Tibial artery (tissue), 4 donors: ENCODE measurements at places on chromosomes 12 and 14.

DNA sequence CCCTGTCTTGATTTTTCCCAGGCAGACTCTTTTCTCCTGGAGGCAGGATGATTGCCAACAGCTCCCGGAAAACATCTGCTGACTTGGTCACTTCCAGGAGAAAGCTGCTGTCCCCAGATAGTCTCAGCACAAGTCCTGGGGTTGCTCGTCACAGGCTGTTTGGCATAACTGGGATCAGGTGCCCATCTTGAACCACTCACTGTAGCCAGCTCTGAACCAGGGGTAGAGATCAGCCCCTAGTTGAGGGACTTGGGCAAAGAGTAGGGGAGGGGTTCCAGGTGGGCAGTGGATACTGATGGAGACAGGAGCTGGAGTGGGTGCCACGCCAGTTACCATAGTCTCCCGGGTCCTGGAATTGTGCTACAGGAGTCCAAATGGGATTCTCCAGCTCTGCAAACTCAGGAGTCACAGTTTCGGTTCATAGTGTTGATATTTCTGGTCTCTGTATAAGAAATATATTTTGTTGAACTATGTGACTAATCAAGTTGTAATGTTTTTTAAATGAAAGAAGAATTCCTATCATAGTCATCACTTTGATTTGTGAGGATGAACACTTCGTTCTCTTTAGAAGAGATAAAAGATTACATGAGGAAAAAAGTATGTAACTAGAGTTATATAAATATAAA is 1154.5 kb downstream of the AACS start:
- H3K4me1 ChIP-seq: no peaks in the 10 kb centered on the region
- H3K27ac ChIP-seq: no peak overlapping the region
- H3K4me3 ChIP-seq: no peak overlapping the region

DNA sequence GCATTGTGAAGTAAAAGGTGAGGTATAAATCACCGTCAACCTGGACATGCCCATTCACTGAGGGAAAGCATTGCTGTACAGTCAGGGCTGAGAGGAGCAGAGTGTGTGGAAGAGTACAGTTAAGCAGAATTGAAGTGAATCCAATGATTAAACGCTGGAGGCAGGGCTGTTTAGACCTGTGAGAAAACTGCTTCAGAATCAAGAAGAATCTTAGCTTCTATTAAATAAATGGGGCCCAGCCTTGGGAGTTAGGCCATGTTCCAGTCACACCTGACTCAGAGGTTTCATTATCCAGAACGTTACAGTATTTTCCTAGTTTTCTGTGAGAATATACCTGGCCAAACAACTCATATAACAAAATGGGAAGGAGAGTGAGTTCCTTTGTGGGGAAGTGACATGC is 86.9 kb downstream of the ATP23 start:
- no peak overlapping the region for H3K4me3 ChIP-seq
- no peak overlapping the region for H3K27ac ChIP-seq
- H3K4me1 ChIP-seq: no peaks in the 10 kb centered on the region

GRCh38 chr14:36683083-36683724 is 21.5 kb downstream of the PAX9 start:
- no peaks in the 10 kb centered on the region for H3K36me3 ChIP-seq
- no peaks in the 10 kb centered on the region for H3K4me1 ChIP-seq
- no peak overlapping the region for H3K27ac ChIP-seq
- H3K4me3 ChIP-seq: no peak overlapping the region
- H3K27me3 ChIP-seq: peaks cover 3% of the 10 kb centered on the region

DNA sequence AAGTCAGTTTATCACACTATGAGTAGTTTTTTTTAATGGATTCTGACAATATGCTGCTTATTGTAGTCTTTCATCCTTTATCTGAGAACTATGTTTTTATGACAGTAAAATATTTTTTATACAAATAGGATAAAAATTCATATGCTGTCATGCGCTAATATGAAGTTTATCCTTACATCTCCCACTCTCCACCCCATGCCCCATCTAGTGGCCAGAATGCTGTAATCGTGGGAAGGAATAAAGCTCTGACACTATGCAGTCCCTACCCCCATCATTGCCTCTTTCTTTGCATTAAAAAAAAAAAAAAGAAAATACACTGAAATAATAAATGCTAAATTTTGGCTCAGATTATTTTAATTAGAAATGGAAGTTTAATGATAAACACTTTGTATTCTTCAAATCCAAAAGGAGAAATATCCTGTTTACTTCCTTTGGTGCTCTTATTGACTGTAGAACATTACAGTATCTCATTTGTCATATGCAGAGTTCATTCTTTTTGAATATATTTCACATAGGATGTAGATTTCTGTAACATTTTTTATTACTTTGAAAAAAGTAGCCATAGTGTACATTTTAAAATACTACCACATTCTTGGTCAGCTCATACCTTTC is 145.9 kb upstream of the SLCO1C1 start:
- no peaks in the 10 kb centered on the region for H3K36me3 ChIP-seq
- H3K27ac ChIP-seq: peak overlapping the region; percentile 48
- H3K4me3 ChIP-seq: no peak overlapping the region
- peak; percentile 41 for DNase-seq
- peaks cover 23% of the 10 kb centered on the region for H3K4me1 ChIP-seq
- H3K27me3 ChIP-seq: no peaks in the 10 kb centered on the region

- no peaks in the 10 kb centered on the region for H3K36me3 ChIP-seq
- no peak for DNase-seq
- no peaks in the 10 kb centered on the region for H3K27me3 ChIP-seq
- H3K4me1 ChIP-seq: peaks cover 12% of the 10 kb centered on the region
- peak overlapping the region; percentile 71 for H3K27ac ChIP-seq
- H3K4me3 ChIP-seq: peak overlapping the region; percentile 29
These were observed 133.3 kb upstream of the SLCO1C1 start for GRCh38 chr12:20561871-20562270.

GRCh38 chr14:90811641-90812040 is 4.6 kb downstream of the TTC7B start:
- no peak overlapping the region for H3K27ac ChIP-seq
- no peak overlapping the region for H3K4me3 ChIP-seq
- H3K36me3 ChIP-seq: no peaks in the 10 kb centered on the region

GRCh38 chr14:89613260-89614008 is 196.4 kb upstream of the FOXN3 start:
- no peak for DNase-seq
- peaks cover 30% of the 10 kb centered on the region for H3K4me1 ChIP-seq
- no peak overlapping the region for H3K4me3 ChIP-seq

DNA sequence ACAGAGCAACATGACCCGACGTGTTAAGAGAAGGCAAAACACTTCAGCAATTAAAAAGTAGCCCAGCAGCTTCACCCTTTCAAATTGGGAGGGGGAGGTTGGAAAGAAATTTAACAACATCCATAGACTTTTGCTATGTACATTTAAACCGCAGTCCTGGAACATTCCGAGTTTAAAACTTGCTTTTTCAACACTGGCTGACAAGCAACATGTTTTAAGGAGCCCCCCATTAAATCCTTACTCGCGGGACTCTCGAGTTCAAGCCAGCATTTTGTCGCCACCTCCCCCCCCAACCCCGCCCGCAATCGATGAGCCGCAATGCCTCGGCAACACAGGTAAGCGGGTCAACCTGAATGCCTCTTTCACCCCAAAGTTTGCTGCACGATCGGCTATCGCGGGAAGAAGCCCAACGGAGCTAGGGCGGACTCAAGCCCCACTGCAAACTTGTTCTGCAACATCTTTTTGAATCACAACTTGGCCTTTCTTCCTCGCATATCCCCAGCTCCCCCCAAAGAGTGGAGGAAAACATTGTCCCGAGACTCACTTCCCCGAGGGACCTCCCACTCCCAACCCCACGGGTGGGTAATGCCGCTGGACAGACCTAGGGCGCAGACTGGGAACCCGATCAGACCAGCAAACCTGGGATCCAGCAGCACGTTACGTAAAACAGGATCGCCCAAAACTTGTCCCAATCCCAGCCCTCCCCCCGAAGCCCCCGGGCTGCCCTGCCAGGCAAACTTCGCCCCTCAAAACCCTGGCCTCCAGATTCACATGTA is 777 bp downstream of the ZFP36L1 start:
- peaks cover 40% of the 10 kb centered on the region for H3K4me1 ChIP-seq
- no peak for DNase-seq
- H3K27ac ChIP-seq: peak overlapping the region; percentile 100
- peak overlapping the region; percentile 88 for H3K4me3 ChIP-seq

- H3K36me3 ChIP-seq: no peaks in the 10 kb centered on the region
- no peaks in the 10 kb centered on the region for H3K27me3 ChIP-seq
- no peak for DNase-seq
- no peak overlapping the region for H3K27ac ChIP-seq
- no peak overlapping the region for H3K4me3 ChIP-seq
These were observed 26.2 kb downstream of the TMEM30B start for GRCh38 chr14:61254808-61255526.

DNA sequence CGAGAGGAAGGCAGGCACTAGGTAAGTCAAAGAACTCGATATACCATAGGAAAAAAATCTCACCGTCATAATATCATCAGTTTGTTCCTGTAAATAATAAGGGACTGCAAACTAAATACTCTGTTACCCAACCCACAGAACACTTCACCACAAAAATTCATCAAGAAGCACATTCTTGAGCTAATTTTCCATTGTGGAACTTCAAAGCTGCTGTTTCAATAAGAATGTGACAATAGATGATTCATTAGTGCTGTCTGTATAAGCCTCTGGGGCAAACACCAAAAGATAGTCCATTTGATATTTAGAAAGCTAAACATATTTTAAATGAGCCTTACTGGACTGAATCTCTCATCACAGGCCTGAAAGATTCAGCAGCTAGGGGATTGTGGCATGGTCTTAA is 219.4 kb downstream of the KSR2 start:
- no peaks in the 10 kb centered on the region for H3K4me1 ChIP-seq
- no peaks in the 10 kb centered on the region for H3K36me3 ChIP-seq
- DNase-seq: no peak
- no peak overlapping the region for H3K4me3 ChIP-seq
- H3K27ac ChIP-seq: no peak overlapping the region

DNA sequence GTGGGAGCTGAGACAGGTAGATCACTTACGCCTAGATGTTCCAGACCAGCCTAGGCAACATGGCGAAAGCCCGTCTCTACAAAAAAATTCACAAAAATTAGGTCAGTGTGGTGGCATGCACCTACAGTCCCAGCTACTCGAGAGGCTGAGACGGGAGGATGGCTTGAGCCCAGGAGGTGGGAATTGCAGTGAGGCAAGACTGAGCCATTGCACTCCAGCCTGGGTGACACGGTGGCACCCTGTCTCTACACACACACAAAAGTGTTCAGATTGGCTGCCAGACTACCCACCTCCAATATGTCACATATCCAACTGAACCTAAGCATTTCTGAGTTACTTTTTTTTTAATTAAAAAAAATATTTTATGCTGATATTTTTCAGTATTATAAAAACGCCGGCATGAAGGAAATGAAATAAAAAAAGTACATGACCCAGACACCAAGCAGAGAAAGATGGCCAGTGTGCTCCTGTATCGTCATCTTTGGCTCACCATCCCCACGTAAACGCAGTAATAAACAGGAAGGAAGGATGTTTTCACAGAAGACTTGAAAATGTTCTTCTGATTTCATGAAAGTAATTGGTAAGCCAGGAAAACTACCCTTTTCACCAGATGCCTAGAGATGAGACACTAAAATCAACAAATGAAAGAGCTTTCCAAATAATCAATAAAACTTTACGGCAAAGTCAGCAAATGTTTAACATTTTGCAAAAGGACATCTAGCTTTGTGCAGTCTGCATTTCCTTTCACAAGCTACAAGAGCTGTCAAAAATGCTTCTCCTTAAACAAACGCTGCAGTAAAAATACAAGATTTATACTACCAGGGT is 26.4 kb downstream of the CDC42BPB start:
- H3K4me1 ChIP-seq: no peaks in the 10 kb centered on the region
- H3K4me3 ChIP-seq: no peak overlapping the region
- no peaks in the 10 kb centered on the region for H3K36me3 ChIP-seq
- DNase-seq: no peak
- no peaks in the 10 kb centered on the region for H3K27me3 ChIP-seq

- H3K27ac ChIP-seq: no peak overlapping the region
- H3K4me3 ChIP-seq: no peak overlapping the region
- no peak for DNase-seq
- no peaks in the 10 kb centered on the region for H3K36me3 ChIP-seq
- H3K4me1 ChIP-seq: no peaks in the 10 kb centered on the region
- H3K27me3 ChIP-seq: no peaks in the 10 kb centered on the region
These were observed 1509.6 kb upstream of the TMEM132C start for GRCh38 chr12:126757326-126757725.

DNA sequence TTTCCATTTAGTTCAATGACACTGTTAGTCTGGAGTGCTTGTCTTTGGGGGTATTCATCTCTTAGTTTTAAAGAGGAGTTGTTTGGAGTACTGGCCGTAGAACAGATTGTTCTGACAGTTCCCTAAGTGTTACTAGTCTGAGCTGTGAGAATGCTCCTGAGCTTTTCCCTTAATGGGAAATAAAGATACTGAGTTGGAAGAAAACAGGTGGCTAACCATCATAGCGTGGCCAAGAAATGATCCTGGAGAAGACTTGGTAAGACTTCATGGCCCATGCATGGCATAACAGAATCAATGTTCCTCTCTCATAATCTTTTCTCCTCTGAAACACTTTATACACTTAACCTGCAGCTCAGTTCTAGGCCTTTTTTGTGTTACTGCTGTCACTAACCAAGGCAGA is 6.2 kb downstream of the CALM1 start:
- no peak overlapping the region for H3K4me3 ChIP-seq
- H3K4me1 ChIP-seq: peaks cover 78% of the 10 kb centered on the region
- peak overlapping the region; percentile 97 for H3K27ac ChIP-seq
- H3K36me3 ChIP-seq: peaks cover 51% of the 10 kb centered on the region
- H3K27me3 ChIP-seq: no peaks in the 10 kb centered on the region

DNA sequence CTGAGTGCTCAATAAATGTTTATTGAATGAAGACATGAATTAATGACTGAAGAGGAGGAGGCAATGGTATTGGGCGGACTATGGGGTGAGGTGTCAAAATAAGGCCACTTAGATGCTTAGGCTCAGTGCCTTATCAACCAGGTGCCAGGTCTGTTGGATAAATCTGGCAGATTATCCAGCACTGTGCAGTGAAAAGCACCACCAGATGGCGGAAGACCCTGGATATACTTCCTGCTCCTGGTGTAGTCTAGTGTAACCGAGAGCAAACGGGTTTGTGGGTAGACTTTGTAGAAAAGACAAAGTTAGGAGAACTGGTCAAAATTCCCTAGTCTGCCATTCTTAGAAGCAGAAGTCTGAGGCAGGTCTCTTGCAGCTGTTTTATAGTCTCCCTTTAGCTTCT is 306.3 kb downstream of the ATP23 start:
- H3K27me3 ChIP-seq: no peaks in the 10 kb centered on the region
- H3K27ac ChIP-seq: no peak overlapping the region
- H3K4me3 ChIP-seq: no peak overlapping the region
- H3K4me1 ChIP-seq: no peaks in the 10 kb centered on the region
- DNase-seq: no peak
- H3K36me3 ChIP-seq: no peaks in the 10 kb centered on the region

DNA sequence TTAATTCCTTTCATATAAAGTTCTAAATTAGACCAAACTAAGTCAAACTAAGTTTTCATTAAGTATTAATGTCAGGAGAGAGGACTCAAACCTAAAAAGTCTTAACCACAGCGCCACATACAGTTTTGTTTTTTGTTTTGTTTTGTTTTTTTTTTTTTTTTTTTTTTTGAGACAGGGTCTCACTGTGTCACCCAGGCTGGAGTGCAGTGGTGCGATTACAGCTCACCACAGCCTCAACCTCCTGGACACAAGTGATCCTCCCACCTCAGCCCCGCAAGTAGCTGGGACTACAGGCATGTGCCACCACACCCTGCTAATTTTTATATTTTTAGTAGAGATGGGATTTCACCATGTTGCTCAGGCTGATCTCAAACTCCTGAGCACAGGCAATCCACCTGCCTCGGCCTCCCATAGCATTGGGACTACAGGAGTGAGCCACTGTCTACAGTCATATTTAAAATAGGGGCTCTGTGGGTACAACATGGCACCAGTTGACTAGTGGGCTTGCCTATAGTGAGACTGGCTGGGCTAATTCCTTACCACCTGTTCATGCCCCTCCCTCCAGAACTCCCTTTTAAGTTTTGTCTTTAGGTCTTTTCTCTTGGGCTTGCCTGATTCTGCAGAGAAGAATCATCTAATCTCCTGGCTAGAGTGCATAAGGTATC is 110.2 kb downstream of the PPP2R5E start:
- peaks cover 28% of the 10 kb centered on the region for H3K4me1 ChIP-seq
- no peak overlapping the region for H3K27ac ChIP-seq
- DNase-seq: no peak
